Endothelial cell of umbilical vein (primary cell): ENCODE measurements at places on chromosomes 6 and 20. TPM values are rescaled to one million over a fixed set of nuclear protein-coding genes. Genes with fewer than 3 reads are reported as not detected.

R3HDML gene
- polyA plus RNA-seq: not detected in 2 replicates

RAD21L1 gene
- 0.06 TPM in 1 of 2 replicates, not detected in the other for polyA plus RNA-seq

BTN1A1 gene
- not detected in 2 replicates for polyA plus RNA-seq

LRRC1 gene
- polyA plus RNA-seq: 5.5 and 5.6 TPM in 2 replicates

ASIP gene
- polyA plus RNA-seq: not detected in 2 replicates

HMGCLL1 gene
- polyA plus RNA-seq: not detected in 2 replicates

CD93 gene
- 180 and 182 TPM in 2 replicates for polyA plus RNA-seq

MRAP2 gene
- 8.3 and 8.6 TPM in 2 replicates for polyA plus RNA-seq

PEDS1 gene
- polyA plus RNA-seq: 131 and 182 TPM in 2 replicates

PPP1R16B gene
- polyA plus RNA-seq: 32.4 and 34.7 TPM in 2 replicates

TXLNB gene
- 0.03 and 0.04 TPM in 2 replicates for polyA plus RNA-seq

PAX1 gene
- polyA plus RNA-seq: not detected in 2 replicates

TNXB gene
- polyA plus RNA-seq: 0.24 and 0.47 TPM in 2 replicates

ATP6V1G2 gene
- polyA plus RNA-seq: 0.64 and 0.70 TPM in 2 replicates

UNC5CL gene
- polyA plus RNA-seq: 0.11 and 0.14 TPM in 2 replicates

QRSL1 gene
- polyA plus RNA-seq: 3.7 and 4.3 TPM in 2 replicates

UNC93A gene
- not detected in 2 replicates for polyA plus RNA-seq

GTSF1L gene
- not detected in 2 replicates for polyA plus RNA-seq

PDE10A gene
- polyA plus RNA-seq: 0.86 and 1.1 TPM in 2 replicates

SIGLEC1 gene
- polyA plus RNA-seq: not detected in 2 replicates

TAB2 gene
- polyA plus RNA-seq: 24.4 and 26.0 TPM in 2 replicates

LY6G6C gene
- 0.33 and 0.41 TPM in 2 replicates for polyA plus RNA-seq

TREML4 gene
- not detected in 2 replicates for polyA plus RNA-seq

TXNDC5 gene
- polyA plus RNA-seq: 2,566 and 2,629 TPM in 2 replicates

PDE7B gene
- 20.6 and 21.1 TPM in 2 replicates for polyA plus RNA-seq

CASS4 gene
- not detected in 2 replicates for polyA plus RNA-seq

TREM1 gene
- polyA plus RNA-seq: not detected in 2 replicates

PLCB1 gene
- polyA plus RNA-seq: 5.7 and 10.2 TPM in 2 replicates

KIFC1 gene
- 38.5 and 39.3 TPM in 2 replicates for polyA plus RNA-seq

RIPPLY2 gene
- polyA plus RNA-seq: 0.25 TPM in 1 of 2 replicates, not detected in the other

PLCB4 gene
- polyA plus RNA-seq: 0.37 and 0.38 TPM in 2 replicates

DLK2 gene
- polyA plus RNA-seq: 0.36 and 0.38 TPM in 2 replicates

PIM1 gene
- polyA plus RNA-seq: 6.8 and 9.2 TPM in 2 replicates

HECA gene
- 4.1 and 5.8 TPM in 2 replicates for polyA plus RNA-seq

GLP1R gene
- not detected in 2 replicates for polyA plus RNA-seq

RNF39 gene
- polyA plus RNA-seq: not detected in 2 replicates

DXO gene
- polyA plus RNA-seq: 34.9 and 37.7 TPM in 2 replicates

STK35 gene
- polyA plus RNA-seq: 9.9 and 10.2 TPM in 2 replicates

CPNE5 gene
- polyA plus RNA-seq: 49.4 and 55.8 TPM in 2 replicates

CCDC167 gene
- 84.8 and 105 TPM in 2 replicates for polyA plus RNA-seq

SIRPB1 gene
- polyA plus RNA-seq: 0.10 and 0.18 TPM in 2 replicates

MICA gene
- 99.3 and 101 TPM in 2 replicates for polyA plus RNA-seq

DPPA5 gene
- not detected in 2 replicates for polyA plus RNA-seq

HCRTR2 gene
- not detected in 2 replicates for polyA plus RNA-seq

CLDN20 gene
- polyA plus RNA-seq: not detected in 2 replicates

RIPK1 gene
- polyA plus RNA-seq: 10.1 and 11.2 TPM in 2 replicates

ZC2HC1B gene
- polyA plus RNA-seq: not detected in 2 replicates

SNTA1 gene
- 6.0 and 7.9 TPM in 2 replicates for polyA plus RNA-seq

STX7 gene
- polyA plus RNA-seq: 9.2 and 13.4 TPM in 2 replicates

SLC17A2 gene
- not detected in 2 replicates for polyA plus RNA-seq

GJA10 gene
- not detected in 2 replicates for polyA plus RNA-seq

PXDC1 gene
- polyA plus RNA-seq: 60.9 and 65.2 TPM in 2 replicates

CTAGE9 gene
- polyA plus RNA-seq: not detected in 2 replicates

WTAP gene
- 16.5 and 21.7 TPM in 2 replicates for polyA plus RNA-seq

HEY2 gene
- polyA plus RNA-seq: 0.03 and 0.07 TPM in 2 replicates

DEF6 gene
- 0.43 and 0.59 TPM in 2 replicates for polyA plus RNA-seq

TUBB2B gene
- polyA plus RNA-seq: 5.1 and 7.8 TPM in 2 replicates

FIG4 gene
- 5.7 and 7.9 TPM in 2 replicates for polyA plus RNA-seq
